ENCODE measurements at places on chromosomes 7 and 10. TPM values are rescaled to one million over a fixed set of nuclear protein-coding genes. Genes with fewer than 3 reads are reported as not detected.

WNT8B gene
- total RNA-seq = not detected

RBP3 gene
- total RNA-seq = not detected

CLCN1 gene
- not detected for total RNA-seq

CYP3A5 gene
- total RNA-seq = not detected

UBTD1 gene
- 19.3 TPM for total RNA-seq

CFAP58 gene
- 0.20 TPM for total RNA-seq

Data from MG63 (cell line).